HepG2 (cell line): ENCODE measurements at places on chromosomes 1 and 21. TPM values are rescaled to one million over a fixed set of nuclear protein-coding genes. Genes with fewer than 3 reads are reported as not detected.

PADI1 gene
- total RNA-seq: not detected in 2 replicates

GORAB gene
- total RNA-seq: 7.3 and 9.2 TPM in 2 replicates

MPL gene
- total RNA-seq: not detected in 2 replicates

CDK11A gene
- total RNA-seq: 4.7 and 17.9 TPM in 2 replicates

CBS gene
- total RNA-seq: 43.5 and 64.7 TPM in 2 replicates

KRTAP7-1 gene
- total RNA-seq: not detected in 2 replicates

BSND gene
- not detected in 2 replicates for total RNA-seq

CBR1 gene
- total RNA-seq: 38.7 and 45.6 TPM in 2 replicates

HPCAL4 gene
- total RNA-seq: not detected in 2 replicates
